B cell (primary cell): ENCODE measurements at places on chromosomes 12 and 14. TPM values are rescaled to one million over a fixed set of nuclear protein-coding genes. Genes with fewer than 3 reads are reported as not detected.
A peak's percentile ranks its signal among the peaks of the same experiment; 100 is the strongest.

LMO3 gene
- not detected in 2 replicates for total RNA-seq

DNA sequence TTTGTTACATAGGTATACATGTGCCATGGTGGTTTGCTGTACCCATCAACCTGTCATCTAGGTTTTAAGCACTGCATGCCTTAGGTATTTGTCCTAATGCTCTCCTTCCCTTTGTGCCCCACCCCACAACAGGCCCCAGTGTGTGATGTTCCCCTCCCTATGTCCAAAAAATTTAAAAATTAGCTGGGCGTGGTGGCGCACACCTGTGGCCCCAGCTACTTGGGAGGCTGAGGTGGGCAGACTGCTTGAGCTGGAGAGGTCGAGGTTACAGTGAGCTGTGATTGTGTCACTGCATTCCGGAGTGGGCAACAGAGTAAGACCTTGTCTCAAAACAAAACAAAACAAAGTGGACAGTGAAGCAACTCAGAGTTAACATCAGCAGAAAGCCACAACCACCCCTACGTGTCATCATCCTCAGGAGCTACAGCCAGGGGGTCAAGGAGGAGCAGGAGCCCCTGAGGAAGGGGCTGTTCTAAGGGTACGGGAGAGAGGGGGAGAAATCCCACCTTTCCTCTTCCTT is 36.8 kb upstream of the SGPP1 start:
- no peak overlapping the region for H3K4me3 ChIP-seq
- no peak for DNase-seq
- peaks cover 19% of the 10 kb centered on the region for H3K4me1 ChIP-seq

DNA sequence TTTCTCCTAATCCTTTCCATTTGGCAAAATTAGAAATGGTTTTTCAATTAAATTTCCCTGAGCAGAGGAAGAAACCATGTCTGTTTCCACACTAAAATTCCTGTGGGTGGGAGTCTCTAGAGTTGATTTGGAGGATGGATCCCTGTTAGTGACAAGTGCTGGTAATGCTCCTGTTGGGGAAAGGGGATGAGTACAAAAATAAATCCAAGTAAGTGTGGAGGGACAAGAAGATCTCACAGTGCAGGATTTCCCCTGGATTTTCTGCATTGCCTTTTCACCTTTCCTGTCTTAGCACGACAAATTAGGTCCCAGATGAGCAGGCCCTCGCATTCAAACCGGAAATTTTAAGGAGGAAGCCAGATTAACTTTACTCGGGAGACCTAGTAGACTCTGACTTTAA is 107.5 kb downstream of the DAD1 start:
- peak overlapping the region; percentile 42 for H3K27ac ChIP-seq
- H3K4me1 ChIP-seq = peaks cover 75% of the 10 kb centered on the region
- H3K27me3 ChIP-seq = no peaks in the 10 kb centered on the region

RD3L gene
- not detected in 2 replicates for total RNA-seq

P3H3 gene
- 0.22 TPM in 1 of 2 replicates, not detected in the other for total RNA-seq

GRCh38 chr12:47864646-47865235 is 40.1 kb downstream of the VDR start:
- H3K4me3 ChIP-seq = no peak overlapping the region
- no peak for DNase-seq
- no peaks in the 10 kb centered on the region for H3K27me3 ChIP-seq
- H3K27ac ChIP-seq = no peak overlapping the region
- peaks cover 24% of the 10 kb centered on the region for H3K4me1 ChIP-seq
